Tibial nerve (tissue), 4 donors: ENCODE measurements at places on chromosomes 4 and X.

DNA sequence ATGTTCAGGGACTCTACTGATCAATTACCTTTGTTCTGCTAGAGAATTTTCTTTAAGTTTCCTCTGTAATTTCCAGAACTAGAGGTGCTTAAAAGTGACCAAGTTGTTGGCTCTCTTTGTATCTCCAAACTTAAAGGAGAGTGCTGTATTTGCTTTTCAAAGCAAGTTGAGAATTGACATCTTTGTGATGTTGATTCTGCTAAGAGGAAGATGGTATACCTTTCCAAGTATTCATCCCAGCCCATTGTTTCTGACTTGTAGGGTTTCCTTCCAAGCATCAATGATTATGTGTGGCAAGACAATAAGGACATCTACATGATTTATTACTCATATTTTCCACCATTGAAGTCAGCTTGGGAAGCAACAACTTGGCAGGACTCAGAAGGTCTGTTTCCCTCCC, 190.6 kb downstream of the GC start:
- H3K36me3 ChIP-seq: no peaks in the 10 kb centered on the region
- no peak overlapping the region for H3K27ac ChIP-seq
- H3K27me3 ChIP-seq: no peaks in the 10 kb centered on the region
- H3K4me1 ChIP-seq: no peaks in the 10 kb centered on the region

- no peaks in the 10 kb centered on the region for H3K27me3 ChIP-seq
- H3K27ac ChIP-seq: no peak overlapping the region
- DNase-seq: no peak
- H3K4me1 ChIP-seq: no peaks in the 10 kb centered on the region
- H3K36me3 ChIP-seq: no peaks in the 10 kb centered on the region
- no peak overlapping the region for H3K4me3 ChIP-seq
Observed at GRCh38 chr4:14096396-14096965, 469.0 kb upstream of the BOD1L1 start.

DNA sequence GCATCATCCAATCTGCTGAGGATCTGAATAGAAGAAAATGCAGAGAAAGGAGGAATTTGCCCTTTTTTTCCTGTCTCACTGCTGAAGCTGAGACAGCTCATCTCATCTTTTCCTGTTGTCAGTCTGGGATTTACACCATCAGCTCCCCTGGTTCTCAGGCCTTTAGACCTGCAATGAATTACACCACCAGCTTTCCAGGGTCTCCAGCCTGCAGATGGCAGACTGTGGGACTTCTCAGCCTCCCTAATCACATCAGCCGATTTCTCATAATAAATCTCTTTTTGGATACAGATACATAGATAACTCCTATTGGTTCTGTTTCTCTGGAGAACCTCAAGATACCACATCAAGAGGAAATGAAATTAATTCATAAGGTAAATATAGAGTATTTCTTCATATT, 134.6 kb upstream of the MAB21L2 start:
- H3K36me3 ChIP-seq: no peaks in the 10 kb centered on the region
- H3K4me3 ChIP-seq: no peak overlapping the region
- no peaks in the 10 kb centered on the region for H3K4me1 ChIP-seq
- H3K27ac ChIP-seq: no peak overlapping the region
- no peaks in the 10 kb centered on the region for H3K27me3 ChIP-seq

DNA sequence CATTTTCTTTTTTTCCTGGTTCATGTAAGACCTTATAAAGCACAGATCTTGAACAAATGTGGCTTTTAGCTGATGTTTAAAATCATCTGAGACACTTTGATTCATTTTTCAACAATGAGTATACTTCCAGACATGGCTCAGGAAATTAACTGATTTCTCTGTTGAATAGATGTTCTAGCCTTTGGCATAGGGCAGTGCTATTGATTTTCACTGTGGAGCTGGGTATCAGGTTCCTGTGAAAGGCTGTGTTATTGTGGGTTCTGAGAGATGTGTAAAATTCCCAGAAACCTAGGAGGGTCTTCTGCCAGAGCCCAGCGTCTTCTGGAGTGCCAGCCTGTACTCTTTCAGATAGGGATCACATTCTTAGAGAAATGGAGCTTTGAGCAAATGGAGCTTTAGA, 278.9 kb downstream of the EPHA5 start:
- no peaks in the 10 kb centered on the region for H3K27me3 ChIP-seq
- no peaks in the 10 kb centered on the region for H3K36me3 ChIP-seq
- no peak overlapping the region for H3K4me3 ChIP-seq
